ENCODE measurements at places on chromosomes 3 and 15.

DNA sequence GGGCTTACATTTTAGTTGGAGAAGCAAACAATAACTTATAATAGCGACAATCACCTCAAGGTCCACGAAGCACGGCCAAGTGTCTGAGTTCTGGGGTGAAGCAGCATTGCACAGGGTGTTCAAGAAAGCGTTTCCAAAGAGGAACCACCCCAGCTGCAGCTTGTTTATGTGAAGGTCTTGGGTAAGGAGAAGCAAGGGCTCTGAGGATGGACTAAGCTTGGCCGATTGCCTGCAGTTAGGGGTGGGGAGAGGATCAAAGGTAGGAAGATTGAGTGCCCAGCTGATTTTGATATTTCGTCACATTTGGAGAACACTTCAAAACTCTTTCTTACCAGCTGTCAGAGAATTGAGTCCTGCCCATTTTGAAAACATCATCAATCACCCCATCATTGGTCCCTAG is 321.6 kb upstream of the DNAJC19 start:
- no peak for DNase-seq

DNA sequence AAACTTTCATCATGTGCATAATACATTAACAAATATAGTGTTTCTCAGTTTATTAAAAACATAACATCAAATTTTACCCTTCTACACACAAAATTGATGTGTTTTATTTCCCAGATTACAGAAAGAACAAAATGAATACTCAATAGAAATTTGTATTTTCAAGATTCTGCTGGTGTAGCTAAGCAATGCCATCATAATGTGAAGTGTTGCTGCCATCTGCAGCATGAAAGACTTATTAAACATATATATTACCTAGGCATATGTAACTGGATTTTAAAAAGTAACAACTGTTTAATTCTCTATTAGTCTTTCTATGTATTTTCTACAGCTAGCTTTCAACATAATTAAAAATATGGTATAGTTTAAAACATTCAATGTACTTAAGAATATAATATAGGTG is 27.5 kb downstream of the PLSCR5 start:
- DNase-seq: no peak

DNA sequence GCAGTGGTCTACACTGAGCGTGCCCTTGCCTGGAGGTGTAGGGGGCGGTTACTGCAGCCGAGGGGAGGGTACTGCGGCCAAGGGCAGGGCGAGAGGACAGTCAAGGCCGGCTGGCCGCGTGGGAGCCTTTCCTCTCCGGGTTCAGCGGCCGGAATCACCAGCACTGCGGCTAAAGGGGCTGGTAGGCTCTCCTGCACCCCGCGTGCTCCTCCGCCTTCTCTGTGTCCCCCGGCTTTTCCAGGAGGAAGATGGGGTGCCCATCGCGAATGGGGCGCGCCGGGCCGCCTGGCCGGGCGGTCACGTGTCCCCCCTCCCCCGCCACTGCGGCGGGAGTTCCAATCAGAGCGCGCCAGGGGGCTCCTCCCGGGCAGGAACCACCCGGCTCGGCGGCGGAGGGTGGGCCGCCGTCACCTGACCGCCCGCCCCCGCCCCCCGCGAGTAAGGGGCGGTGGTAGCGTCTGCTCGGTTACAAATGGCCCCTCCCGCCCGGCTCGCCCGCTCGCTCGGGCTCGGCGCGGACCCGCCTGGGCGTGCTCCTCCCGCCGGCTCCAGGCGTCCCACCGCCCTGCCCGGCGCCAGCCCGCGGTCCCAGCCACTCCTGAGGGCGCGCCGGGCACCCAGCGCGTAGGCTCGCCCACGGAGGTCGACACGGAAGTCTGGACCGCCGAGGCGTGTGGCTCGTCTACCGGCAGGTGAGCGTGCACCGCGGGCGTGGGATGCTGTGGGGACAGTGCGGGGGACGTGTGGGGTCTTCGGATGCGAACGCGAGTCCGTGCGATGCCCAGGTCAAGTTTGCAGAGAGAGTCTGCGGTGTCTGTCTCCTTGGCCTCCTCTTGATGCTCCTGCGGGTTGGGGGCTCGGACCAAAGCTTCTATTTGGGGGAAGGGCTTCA is 242.6 kb upstream of the TOPAZ1 start:
- DNase-seq: no peak

DNA sequence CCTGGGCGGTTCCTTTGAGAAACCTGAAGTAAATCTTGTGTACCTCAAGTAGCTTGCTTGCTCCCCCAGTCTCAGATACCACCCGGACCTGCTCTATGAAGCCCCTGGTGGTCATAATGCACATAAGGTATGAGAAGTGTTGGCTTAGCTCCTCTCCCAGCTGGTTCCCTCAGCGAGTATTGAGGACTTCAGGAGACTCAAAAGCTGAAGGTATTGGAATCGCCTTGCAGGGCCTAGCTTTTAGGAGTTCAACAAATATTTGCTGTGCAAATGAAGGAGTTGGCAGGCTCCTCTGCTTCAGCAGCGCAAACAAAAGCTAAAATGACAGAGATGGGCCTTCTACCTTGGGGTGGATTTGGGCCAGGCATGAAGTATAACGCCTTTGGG is 1.7 kb downstream of the CMTM8 start:
- no peak for DNase-seq

DNA sequence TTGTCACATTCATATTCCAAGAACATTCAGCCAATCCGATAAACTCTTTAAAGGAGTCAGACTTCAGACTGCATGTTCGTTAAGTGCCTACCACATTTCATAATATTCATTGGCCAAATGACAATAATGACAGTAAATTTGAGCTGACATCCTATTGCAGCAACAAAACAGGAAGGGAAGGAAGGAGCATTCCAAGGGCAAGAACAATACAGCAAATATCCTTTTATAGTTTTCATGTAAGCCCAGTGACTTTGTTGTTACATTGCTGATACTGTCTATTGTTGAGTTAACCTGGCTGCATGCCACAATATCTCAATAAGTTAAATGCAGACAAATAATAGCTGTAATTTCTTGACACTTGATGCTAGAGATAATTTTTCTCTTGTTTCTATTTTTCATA is 16.4 kb upstream of the CBLB start:
- DNase-seq: no peak

GRCh38 chr3:16090024-16090423 is 84.5 kb upstream of the GALNT15 start:
- DNase-seq: no peak

DNA sequence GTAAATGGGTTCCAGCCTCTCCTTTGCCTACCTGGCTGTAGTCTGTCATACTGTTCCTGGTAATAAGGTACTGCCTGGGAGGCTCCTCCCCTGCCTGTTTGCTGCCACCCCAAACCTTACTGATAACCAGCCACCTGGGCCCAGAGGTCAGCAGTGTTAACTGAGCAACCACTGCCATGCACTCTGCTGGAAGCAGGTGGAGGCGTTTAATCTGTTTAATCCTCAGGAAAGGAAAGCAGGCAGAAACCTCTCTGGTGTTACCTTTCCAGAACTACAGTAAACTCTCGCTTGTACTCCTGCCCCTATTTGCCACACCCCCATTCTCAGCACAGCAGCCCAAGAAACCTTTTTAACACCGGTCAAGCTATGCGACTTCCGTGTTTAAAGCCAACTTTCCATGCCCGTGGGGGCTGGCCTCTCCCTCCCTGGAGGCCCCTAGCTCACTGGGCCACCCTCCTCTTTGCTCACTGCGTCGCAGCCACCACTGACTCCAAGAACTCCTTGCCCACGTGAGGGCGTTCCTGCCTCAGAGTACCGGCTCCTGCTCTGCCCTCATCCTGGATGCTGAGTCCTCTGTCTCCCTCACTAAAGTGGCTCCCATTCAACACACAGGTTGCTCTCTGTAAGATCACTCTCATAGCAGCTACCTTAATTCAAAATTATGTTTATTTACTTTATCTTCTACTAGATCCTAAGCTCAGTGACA is 8.3 kb downstream of the BDH1 start:
- no peak for DNase-seq

GRCh38 chr3:71564361-71564760 is 19.2 kb downstream of the FOXP1 start:
- no peak for DNase-seq

DNA sequence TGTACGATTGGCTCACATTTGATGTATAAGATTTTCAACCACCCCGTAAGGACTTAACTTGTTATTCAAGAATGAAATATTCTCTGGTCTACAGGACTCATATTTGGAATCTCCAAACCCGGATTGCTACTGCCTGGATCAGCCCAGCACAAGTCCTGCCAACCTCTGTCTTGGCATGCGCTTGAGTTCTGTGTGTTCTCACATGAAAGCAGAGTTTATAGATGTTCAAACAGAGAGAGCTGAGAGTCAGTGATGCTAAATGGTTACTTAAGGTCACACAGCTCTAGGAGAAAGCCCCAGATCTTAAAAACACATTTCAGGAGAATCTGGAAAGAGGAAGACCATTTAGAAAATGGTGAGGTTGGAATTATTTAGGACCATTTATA is 268.0 kb upstream of the TBL1XR1 start:
- DNase-seq: no peak

DNA sequence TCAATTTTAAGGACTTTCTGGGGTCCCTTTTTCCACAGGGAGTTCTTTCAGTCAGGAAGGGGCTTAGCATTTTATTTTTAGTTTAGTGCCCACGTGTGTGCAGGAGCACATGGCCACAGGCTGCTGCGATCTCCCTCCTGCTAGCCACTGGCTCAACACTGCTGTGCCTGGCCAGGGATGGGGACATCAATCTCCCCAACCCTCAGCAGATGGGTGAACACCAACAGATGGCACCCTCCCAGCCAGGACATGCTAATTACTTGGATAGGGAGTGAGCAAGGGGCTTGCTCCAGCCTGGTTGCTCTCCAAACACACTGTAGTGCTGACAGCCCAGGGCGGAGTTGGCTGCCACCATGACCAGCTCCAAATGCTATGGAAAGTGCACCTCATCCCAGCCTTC is 7.4 kb upstream of the RIOX2 start:
- no peak for DNase-seq

- DNase-seq: no peak
Measured at GRCh38 chr15:39657181-39657580, 76.3 kb downstream of the THBS1 start.

- no peak for DNase-seq
Measured at GRCh38 chr3:39255503-39256325, 24.1 kb downstream of the CX3CR1 start.

DNA sequence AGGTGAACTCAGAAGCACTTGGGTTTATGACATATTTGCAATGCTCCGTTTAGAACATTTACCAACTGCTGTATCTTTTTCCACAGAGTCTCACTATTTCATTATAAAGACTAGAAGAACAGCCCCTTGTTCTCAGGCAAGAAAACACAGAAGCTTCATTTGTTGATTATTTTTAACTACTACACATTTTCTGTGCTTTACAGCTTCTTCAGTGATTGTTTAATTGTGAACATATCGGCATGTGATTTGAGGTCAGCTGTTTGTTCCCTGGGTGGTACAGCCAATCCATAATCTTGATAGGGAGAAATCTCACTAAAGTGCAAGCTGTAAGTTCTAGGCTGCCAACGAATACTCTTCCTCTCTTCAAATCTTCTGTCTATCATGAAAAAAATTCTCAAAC is 31.0 kb upstream of the DLG1 start:
- no peak for DNase-seq
